SJCRH30 (cell line): ENCODE measurements at places on chromosomes 13 and 19. TPM values are rescaled to one million over a fixed set of nuclear protein-coding genes. Genes with fewer than 3 reads are reported as not detected.
A peak's percentile ranks its signal among the peaks of the same experiment; 100 is the strongest.

GRCh38 chr19:29293736-29294342 lies 80.9 kb upstream of the UQCRFS1 start:
- H3K4me3 ChIP-seq: no peak overlapping the region
- H3K27ac ChIP-seq: no peak overlapping the region
- no peaks in the 10 kb centered on the region for H3K36me3 ChIP-seq

DNA sequence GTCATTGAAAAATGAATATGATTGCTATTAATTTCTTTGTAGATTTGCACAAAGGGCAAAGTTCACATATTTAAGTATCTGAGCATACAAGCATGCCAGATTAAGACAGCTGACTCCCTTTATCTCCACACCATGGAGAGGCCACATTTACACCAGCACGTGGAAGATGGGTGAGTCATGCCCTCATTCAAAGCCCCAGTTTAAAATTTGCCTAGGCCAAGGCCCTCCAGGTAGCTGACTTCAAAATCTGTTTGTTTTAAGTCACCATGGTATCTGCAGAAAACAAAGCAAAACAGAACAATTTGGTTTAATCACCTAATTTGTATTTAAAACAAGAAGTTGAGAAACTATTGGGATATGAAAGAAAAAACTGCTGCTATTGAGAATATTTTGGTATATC lies 109.2 kb downstream of the ESD start:
- H3K27me3 ChIP-seq: no peaks in the 10 kb centered on the region
- no peak overlapping the region for H3K4me3 ChIP-seq
- DNase-seq: peak; percentile 75
- H3K27ac ChIP-seq: peak overlapping the region; percentile 44
- peaks cover 54% of the 10 kb centered on the region for H3K4me1 ChIP-seq

DNA sequence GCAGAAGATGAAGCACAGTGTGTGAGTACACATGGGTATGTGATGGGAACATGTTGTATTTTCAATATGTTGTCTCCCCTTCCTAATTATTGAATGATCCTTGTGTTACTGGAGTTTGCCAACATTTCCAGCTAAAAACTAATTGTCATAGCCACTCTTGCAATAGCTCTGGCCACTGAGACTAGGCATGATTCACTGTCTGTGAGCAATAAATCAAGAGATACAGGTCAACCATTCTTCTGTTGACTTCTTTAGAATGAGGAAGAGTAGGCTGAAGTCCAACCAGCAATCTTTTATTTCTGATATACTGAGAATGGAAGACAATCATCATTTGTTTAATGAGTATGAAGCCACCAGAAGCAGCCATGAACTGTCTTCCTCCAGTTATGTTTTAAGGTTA lies 413.9 kb downstream of the SLITRK5 start:
- no peaks in the 10 kb centered on the region for H3K4me1 ChIP-seq
- no peak for DNase-seq
- H3K27ac ChIP-seq: no peak overlapping the region

GRCh38 chr13:99347335-99347878 lies 40.2 kb upstream of the GPR183 start:
- H3K4me3 ChIP-seq: no peak overlapping the region
- H3K36me3 ChIP-seq: peaks cover 4% of the 10 kb centered on the region; the same call in 1 of the 2 replicates
- H3K4me1 ChIP-seq: peaks cover 15% of the 10 kb centered on the region
- no peak for DNase-seq
- no peaks in the 10 kb centered on the region for H3K27me3 ChIP-seq

DNA sequence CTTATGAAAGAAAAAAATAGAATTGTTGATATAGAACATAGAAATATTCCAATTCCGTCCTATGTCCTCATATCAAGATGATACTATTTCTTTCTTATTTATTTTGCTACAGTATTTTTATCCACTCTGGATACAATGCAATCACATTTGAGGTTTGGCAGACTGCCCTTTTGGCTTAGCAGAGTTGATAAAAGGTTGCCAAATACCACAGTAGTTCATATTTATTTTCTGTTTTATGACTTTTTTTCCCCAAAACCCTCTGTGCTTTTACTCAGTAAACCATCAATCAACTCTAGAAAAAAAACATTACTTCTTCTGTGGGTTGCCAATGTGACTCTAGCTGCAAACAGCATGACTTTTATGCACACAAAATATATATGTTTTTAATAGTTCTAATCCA lies 424.5 kb downstream of the PCDH9 start:
- no peak overlapping the region for H3K4me3 ChIP-seq
- H3K27me3 ChIP-seq: no peaks in the 10 kb centered on the region
- H3K27ac ChIP-seq: no peak overlapping the region
- no peaks in the 10 kb centered on the region for H3K36me3 ChIP-seq

DNA sequence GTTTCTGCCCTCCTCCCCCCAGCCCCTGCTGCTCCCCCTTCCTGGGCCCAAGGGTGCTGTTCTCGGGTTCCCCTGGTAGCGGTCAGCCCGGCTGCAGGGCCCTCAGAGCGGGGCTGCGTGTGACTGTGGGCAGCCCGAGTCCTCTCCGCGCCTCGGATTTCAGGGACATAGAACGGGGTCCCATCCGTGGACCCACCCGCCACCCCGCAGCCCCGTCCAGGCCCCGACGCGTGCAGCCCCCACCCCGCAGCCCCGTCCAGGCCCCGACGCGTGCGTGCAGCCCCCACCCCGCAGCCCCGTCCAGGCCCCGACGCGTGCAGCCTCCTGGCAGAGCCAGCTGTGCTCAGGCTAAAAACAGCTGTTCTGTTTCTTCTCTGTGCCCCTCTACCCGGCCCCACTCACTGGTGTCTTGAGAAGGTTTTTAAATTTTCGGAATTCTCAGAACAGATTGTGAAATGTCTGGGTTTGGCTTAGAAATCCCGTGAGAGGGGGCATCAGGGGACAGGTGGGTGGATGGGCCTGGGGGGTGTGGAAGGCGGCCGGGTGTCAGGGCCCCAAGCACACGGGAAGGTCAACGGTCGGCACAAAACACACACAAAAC lies 5.5 kb upstream of the PRTN3 start:
- H3K36me3 ChIP-seq: no peaks in the 10 kb centered on the region
- no peak for DNase-seq
- 0 out of 2 replicates have a peak, but pooled peaks cover 3% of the 10 kb centered on the region for H3K4me1 ChIP-seq
- H3K27me3 ChIP-seq: peaks cover 39% of the 10 kb centered on the region
- no peak overlapping the region for H3K27ac ChIP-seq

DNA sequence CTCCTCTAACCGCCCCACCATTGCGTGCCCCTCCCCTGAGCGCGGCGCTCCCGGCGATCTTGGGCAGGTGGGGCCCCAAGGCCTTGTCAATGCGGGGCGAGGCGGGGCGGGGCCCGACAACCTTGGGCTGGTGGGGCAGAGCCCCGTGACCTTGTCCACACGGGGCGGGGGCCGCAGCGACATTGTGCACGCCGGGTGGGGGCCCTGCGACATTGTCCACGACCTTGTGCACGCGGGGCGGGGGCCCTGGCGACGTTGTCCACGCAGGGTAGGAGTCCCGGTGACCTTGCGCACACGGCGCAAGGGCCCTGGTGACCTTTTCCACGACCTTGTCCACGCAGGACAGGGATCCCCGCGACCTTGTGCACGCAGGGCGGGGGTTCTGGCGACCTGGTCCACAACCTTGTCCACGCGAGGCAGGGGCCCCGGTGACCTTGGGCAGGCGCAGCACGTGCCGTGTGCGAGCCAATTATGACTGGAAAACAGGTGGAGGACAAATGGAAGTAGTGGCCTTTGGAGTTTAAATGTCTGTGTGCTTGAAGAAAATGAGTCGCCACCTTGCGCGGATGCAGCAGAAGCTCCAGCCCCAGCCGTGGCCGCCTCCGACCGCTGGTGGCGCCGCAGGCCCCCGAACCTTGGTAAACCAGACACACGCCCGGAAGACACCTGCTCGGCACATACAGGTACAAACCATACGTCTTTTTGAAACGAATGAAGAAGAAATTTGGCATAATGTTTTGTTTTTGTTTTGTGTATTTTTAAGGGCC lies 62.6 kb downstream of the LATS2 start:
- no peaks in the 10 kb centered on the region for H3K4me1 ChIP-seq
- H3K4me3 ChIP-seq: no peak overlapping the region
- no peak for DNase-seq
- no peaks in the 10 kb centered on the region for H3K27me3 ChIP-seq
- H3K27ac ChIP-seq: no peak overlapping the region

- H3K27ac ChIP-seq: no peak overlapping the region
- H3K4me1 ChIP-seq: peaks cover 5% of the 10 kb centered on the region; the same call in 1 of the 2 replicates
- H3K4me3 ChIP-seq: no peak overlapping the region
- no peak for DNase-seq
Observed at GRCh38 chr13:76715075-76715474, 171.1 kb downstream of the KCTD12 start.

GRCh38 chr13:36190771-36191170 lies 23.6 kb downstream of the SOHLH2 start:
- no peaks in the 10 kb centered on the region for H3K27me3 ChIP-seq
- H3K36me3 ChIP-seq: no peaks in the 10 kb centered on the region
- no peak overlapping the region for H3K4me3 ChIP-seq

- H3K27ac ChIP-seq: no peak overlapping the region
- no peaks in the 10 kb centered on the region for H3K27me3 ChIP-seq
- H3K4me3 ChIP-seq: no peak overlapping the region
- DNase-seq: no peak
- H3K4me1 ChIP-seq: no peaks in the 10 kb centered on the region
Observed at GRCh38 chr19:35731779-35732405, 10.4 kb downstream of the IGFLR1 start.

DNA sequence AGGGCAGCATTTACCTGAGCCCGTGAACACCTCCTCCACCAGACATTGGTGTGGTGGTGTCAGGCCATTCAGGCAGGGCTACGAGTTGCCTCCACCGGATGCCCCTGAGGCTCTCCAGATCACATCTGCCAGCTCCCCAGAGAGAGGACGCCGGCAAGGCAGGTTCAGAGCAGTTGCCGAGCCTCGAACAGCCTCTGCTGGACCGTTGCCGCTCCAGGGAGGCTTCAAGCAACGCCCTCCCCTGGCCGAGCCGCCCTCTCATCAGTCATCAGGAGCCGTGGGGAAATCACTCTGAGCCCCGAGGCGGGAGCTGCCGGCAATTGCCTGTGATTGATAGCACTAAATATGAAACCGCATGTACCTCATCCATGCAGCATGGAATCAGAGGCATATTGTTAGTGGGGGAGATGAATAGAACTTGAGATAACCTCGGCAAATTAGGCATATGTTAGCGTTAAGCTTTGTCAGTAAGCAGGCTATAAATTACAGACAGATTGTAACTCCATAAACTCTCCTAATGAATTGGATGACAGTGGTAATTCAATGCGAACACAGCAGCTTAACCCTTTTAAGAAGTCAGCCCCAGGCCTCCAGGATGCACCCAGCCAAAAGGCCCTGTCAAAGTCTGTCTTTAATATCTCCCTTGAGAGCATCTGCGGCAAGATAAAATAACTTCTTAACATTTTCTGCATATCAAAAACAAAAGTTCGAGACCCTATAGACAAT lies 29.8 kb upstream of the SPACA7 start:
- H3K36me3 ChIP-seq: no peaks in the 10 kb centered on the region
- no peaks in the 10 kb centered on the region for H3K4me1 ChIP-seq
- no peak overlapping the region for H3K4me3 ChIP-seq
- peaks cover 28% of the 10 kb centered on the region for H3K27me3 ChIP-seq
- DNase-seq: no peak

GRCh38 chr13:61358599-61358998 lies 57.0 kb downstream of the PCDH20 start:
- no peaks in the 10 kb centered on the region for H3K4me1 ChIP-seq
- H3K36me3 ChIP-seq: no peaks in the 10 kb centered on the region
- H3K27ac ChIP-seq: no peak overlapping the region
- no peak for DNase-seq
- no peaks in the 10 kb centered on the region for H3K27me3 ChIP-seq

- no peak overlapping the region for H3K4me3 ChIP-seq
- H3K4me1 ChIP-seq: no peaks in the 10 kb centered on the region; the same call in 1 of the 2 replicates
- H3K27ac ChIP-seq: no peak overlapping the region
- no peaks in the 10 kb centered on the region for H3K36me3 ChIP-seq
- H3K27me3 ChIP-seq: peaks cover 7% of the 10 kb centered on the region; the same call in 1 of the 2 replicates
Observed at GRCh38 chr13:30325668-30326067, 18.3 kb upstream of the KATNAL1 start.

DNA sequence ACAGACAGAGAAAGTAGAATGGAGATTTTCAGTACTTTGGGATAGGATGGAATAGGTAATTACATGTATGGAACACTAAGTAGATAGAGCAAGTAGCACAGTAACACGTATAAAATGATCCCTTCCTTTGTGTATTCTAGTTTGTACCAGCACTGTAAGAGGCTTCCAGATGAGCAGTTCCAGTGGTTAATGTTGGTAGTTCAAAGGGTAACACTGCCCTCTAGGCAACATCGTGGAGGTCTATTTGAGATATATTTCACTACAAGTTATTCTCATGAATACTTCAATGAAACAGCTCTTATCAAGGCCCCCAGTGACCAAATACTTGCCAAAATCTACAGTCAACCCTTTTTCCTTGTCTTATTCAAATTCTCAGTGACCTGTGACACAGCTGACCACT lies 13.5 kb upstream of the ZNF563 start:
- no peaks in the 10 kb centered on the region for H3K27me3 ChIP-seq
- no peaks in the 10 kb centered on the region for H3K4me1 ChIP-seq
- H3K27ac ChIP-seq: no peak overlapping the region
- DNase-seq: no peak
- peaks cover 28% of the 10 kb centered on the region for H3K36me3 ChIP-seq
- H3K4me3 ChIP-seq: no peak overlapping the region

- no peaks in the 10 kb centered on the region for H3K36me3 ChIP-seq
- H3K27me3 ChIP-seq: no peaks in the 10 kb centered on the region
- DNase-seq: peak; percentile 35
- H3K4me1 ChIP-seq: peaks cover 19% of the 10 kb centered on the region
- H3K4me3 ChIP-seq: no peak overlapping the region
Observed at GRCh38 chr13:89695343-89696257, 1651.9 kb upstream of the MIR17HG start.

DNA sequence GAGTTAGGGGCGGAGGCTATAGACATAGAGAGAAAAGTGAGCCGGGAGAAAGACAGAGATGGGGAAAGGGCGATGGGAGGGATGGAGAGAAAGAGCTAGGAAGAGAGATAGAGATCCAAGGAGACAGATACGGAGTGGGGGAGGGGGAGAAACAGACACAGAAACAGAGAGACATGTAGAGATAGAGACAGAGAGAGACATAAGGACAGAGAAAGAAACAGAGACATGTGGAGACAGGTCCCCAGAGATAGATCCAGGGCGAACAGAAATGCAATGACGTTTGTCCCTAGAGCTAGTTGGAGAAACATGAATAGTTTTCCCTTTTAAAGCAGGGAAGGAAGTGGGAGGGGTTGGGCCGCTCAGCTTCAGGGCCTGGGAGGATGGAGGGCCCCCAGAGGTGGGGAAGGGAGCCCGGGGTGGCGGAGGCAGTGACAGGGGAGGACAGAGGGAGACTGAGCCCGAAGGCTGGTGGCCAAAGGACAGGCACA lies 4.6 kb downstream of the PPP1R14A start:
- DNase-seq: peak; percentile 49
- no peaks in the 10 kb centered on the region for H3K36me3 ChIP-seq
- H3K27me3 ChIP-seq: no peaks in the 10 kb centered on the region
- no peak overlapping the region for H3K27ac ChIP-seq

GRCh38 chr13:99285432-99286182 lies 21.6 kb downstream of the GPR183 start:
- peaks cover 3% of the 10 kb centered on the region; the same call in 1 of the 2 replicates for H3K36me3 ChIP-seq
- no peak overlapping the region for H3K4me3 ChIP-seq
- H3K27ac ChIP-seq: no peak overlapping the region
- DNase-seq: no peak
- H3K4me1 ChIP-seq: no peaks in the 10 kb centered on the region

ECSIT gene
- 22.3 and 22.6 TPM in 2 replicates for total RNA-seq

ZNF45 gene
- 14.2 and 14.4 TPM in 2 replicates for total RNA-seq

RASIP1 gene
- 0.99 and 1.5 TPM in 2 replicates for total RNA-seq

C19orf85 gene
- total RNA-seq: not detected in 2 replicates

ZNF221 gene
- 7.5 and 8.5 TPM in 2 replicates for total RNA-seq

HAUS5 gene
- total RNA-seq: 17.2 and 22.7 TPM in 2 replicates

TJP3 gene
- not detected in 2 replicates for total RNA-seq

SPACA6 gene
- total RNA-seq: 3.2 and 10.9 TPM in 2 replicates

ZNF99 gene
- total RNA-seq: not detected in 2 replicates

LCP1 gene
- total RNA-seq: not detected in 2 replicates
